Substantia nigra (tissue), 51 donors: ENCODE measurements at places on chromosomes 12 and 14.

- no peak for DNase-seq
Observed at GRCh38 chr12:123986374-123986965, 13.5 kb downstream of the ZNF664 start.

DNA sequence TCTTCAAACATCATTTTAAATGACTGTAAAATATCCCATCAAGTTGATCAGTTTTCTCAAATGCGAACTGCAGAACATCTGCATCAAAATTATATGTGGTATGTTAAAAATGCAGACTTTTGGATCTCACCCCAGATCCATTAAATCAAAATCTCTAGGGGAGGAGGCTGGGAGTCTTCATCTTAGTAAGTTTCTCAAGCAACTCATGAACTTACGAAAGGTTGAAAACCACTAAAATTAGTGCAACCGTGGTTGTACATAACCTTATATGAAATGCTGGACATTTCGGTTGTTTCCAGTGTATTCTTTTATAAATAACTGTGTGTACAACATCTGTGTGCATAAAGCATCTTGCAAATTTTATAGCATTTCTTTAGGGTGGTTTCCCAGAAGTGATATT is 39.2 kb downstream of the ZFP36L1 start:
- DNase-seq = no peak

- DNase-seq = no peak
Observed at GRCh38 chr14:75542588-75543091, 20.4 kb downstream of the BATF start.

GRCh38 chr12:1532375-1533165 is 61.8 kb downstream of the FBXL14 start:
- DNase-seq = no peak

DNA sequence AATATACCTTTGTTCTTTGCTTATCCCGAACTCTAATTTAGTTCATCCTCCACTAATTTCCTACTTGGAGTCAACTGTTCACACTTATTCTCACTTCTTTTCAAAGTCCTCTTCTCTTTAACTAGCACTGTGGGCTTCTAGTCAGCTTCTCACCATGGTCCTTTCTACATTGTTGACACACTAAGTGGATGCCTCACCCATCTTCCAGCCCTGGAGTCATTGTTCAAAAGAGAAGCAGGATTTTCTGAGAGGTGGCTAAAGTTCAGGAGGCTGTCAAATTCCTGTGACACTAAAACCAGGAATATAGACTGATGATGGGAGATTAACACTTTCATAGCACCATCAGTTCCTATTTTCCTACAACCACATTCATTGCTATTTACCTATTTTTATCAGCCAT is 99.3 kb downstream of the PHLDA1 start:
- DNase-seq = no peak

DNA sequence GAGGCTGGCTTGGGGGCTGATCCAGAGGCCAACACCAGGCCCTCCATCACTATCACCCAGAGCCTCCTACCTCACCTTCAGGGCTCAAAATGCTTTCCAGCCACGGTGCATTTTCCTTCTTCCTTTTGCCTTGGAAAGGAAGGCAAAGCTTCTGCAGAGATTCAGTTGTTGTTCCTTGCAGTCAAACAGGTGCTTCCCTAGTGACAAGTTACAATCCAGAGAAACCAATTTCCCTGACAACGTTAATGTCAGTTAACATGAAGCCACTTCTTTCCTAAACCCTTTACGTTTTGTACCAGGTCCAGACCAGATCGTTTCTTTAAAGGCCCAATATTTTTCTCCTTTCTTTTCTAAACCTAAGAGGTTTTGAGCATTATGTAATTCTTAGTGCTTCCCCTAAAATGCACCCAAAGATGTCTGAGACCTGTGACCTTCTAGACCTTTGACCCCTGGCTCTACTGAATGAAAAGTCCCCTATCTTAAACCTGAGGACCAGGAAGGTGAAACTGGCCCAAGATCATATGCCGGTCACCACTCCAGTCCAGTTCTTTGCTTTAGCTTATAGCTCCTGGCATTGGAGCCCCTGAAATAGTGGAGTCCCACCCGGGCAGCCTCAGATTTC is 211.5 kb downstream of the SLC41A2 start:
- no peak for DNase-seq

- DNase-seq = no peak
Observed at GRCh38 chr14:103472939-103473338, 49.7 kb downstream of the CKB start.

GRCh38 chr12:117457189-117457588 is 95.8 kb upstream of the NOS1 start:
- no peak for DNase-seq

DNA sequence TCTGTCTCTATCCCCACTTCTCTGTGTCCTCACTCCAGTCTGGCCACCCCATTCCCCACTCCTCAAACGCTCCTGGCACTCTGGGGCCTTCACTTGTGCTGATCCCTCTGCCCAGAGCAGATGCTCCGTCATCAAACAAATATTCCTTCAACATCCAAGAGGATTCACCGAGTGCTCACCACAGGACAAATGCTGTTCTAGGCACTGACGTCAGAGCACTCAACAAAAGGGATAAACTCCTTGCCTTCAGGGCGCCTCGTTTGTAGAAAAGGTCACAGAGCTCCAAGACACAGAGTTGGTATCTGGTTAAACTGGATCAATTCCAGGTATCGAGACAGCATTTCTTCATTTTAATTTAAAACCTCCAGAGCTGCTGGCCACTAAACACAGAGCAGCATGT is 35.3 kb downstream of the PSMC1 start:
- no peak for DNase-seq

- DNase-seq = no peak
Observed at GRCh38 chr12:116299665-116300328, 22.3 kb upstream of the MED13L start.

- DNase-seq = no peak
Observed at GRCh38 chr12:66331814-66332213, 29.5 kb downstream of the HELB start.

DNA sequence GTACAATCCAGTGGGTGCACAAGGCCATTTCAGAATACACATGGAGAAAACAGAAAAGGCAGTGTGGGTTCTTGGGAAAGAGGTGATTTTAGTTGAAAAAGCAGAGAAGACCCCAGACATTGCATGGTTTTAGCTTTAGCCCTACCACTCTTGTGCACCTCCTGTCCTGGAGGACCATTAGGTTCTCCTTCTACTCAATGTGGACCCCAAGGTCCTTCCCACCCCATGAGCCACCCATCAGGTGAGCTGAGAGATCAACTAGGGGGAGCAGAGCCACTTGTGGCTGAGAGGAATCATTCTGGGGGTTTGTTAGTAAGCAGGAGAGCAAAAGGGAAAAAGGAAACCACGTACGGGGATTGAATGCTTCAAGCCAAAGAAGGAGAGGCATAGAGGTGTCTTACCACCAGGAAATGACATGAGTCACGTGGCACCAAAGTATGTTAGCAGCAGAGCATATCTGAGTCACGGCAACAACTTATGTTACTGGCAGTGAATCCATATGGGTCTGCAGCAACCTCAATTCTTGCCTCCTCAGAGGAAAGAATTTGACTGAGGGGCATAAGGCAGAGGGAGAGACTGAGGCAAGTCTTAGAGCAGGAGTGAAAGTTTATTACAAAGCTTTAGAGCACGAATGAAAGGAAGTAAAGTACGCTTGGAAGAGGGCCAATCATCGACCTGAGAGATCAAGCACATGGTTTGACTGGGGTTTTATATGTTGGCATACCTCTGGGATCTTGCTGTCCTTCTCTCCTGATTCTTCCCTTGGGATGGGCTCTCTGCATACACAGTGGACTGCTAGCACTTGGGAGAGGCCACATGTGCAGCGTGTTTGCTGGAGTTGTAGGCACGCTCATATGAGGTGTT is 73.9 kb downstream of the HSD17B6 start:
- no peak for DNase-seq

- DNase-seq = no peak
Observed at GRCh38 chr12:29921307-29921706, 137.6 kb upstream of the TMTC1 start.

DNA sequence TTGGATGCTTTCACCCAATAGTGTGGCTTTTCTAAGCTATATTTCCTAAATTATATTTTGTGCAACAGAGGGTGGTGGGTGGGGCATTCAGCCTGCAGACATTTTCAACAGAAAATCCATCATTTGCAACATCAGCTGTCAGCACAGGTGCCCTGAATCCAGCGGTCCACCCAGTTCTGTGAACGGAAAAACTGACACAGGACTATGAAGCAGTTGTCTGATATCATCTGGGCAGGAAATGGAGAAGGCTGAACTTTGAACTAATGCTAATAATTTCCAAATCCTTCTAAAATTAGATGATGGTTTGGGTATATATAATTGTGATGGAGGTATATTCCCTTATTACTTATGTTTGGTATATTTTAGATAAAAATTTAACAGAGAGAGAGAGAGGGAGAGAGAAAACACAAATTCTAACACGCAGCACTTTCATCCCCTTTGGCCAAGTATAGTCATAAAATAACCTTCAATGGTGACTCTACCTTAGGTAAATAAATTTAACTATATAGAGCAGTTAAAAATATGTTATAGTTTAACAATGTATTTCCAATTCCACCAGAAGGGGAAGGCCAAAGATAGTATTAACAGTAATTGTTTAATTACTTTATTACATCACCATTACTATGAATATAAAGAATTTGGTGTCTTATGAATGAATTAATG is 58.3 kb upstream of the PTPRB start:
- no peak for DNase-seq

DNA sequence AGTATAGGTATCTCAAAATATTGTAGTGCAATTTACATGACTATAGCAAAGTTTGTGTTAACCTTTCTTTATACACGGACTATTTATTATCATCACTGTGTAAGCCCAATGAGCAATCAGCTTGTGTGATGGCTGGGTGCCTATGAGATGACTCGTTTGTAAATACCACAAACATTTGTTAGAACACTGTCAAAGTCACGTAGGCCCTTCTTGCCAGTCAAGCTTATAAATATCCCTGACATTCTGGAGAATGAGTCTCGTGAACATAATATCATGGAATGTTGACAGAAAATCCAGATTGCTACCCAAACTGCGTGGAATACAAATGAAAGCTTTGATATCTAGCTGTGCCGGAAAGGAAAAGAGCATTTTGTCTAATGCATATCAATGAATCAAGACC is 648.3 kb upstream of the MDGA2 start:
- no peak for DNase-seq

- DNase-seq = no peak
Observed at GRCh38 chr12:96890331-96890730, 16.7 kb upstream of the NEDD1 start.

GRCh38 chr12:31353750-31354708 is 28.1 kb upstream of the SINHCAF start:
- peak; percentile 3 for DNase-seq

- no peak for DNase-seq
Observed at GRCh38 chr12:40327535-40327934, 102.7 kb downstream of the LRRK2 start.

GRCh38 chr14:33992274-33993007 is 41.6 kb upstream of the EGLN3 start:
- DNase-seq = no peak

DNA sequence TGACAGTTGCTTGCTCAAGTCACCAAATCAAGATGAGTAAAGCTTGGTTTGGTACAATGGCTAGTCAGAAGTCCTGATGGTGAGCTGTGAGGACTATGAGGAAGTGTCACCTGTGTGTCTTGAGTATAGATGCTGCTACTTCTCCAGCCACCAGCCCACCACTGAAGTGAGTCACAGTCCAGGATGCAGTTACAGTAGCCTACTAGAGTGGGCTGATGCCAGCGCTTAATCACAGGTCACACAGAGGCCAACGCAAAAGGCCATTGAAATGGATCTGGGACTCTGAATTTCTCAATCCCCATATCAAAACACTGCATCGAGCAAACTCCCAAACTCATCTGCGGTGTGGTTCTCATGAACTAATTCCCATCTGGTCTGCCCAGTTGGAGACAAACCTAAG is 223.1 kb downstream of the ANO6 start:
- no peak for DNase-seq

GRCh38 chr12:124506145-124506831 is 61.1 kb downstream of the NCOR2 start:
- DNase-seq = no peak

- no peak for DNase-seq
Observed at GRCh38 chr12:3220382-3221321, 143.5 kb downstream of the TSPAN9 start.

GRCh38 chr14:24197056-24197450 is 1.8 kb upstream of the TM9SF1 start:
- DNase-seq = no peak

DNA sequence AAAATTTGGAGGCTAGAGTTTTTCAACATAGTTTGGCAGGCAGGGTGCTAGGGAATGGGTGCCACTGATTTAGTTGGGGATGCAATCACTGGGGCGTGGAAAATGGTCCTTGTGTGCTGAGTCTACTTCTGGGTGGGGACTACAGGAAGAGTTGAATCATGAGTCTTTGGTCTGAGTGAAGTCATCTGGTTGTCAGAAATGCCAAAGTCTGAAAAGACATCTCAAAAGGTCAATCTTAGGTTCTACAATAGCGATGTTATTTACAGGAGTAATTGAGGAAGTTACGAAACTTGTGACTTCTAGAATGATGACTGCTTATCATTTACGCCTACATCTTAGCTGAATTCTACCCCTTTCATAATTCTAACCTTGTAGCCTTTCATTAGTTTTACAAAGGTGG is 209.1 kb downstream of the NUBPL start:
- DNase-seq = no peak

- DNase-seq = no peak
Observed at GRCh38 chr12:28710882-28711281, 438.2 kb upstream of the FAR2 start.

DNA sequence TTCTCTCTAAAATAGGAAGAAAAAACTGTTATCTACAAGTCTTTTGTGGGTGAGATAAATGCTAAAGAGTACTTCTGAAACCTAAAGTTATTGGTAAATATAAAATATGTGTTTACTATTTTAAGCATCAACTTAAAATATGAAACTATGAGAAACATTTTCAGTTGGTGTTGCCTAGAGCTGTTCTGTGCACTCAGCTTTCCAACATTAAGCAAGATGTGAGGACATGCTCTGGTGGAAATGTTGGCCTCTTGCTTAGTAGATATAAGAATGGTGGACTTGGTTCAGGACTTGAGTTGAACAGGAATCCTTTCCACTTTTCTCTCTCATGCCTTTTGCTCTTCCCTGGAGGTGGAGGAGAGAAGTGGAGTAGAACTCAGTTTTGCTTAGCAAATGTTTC is 164.1 kb upstream of the PELI2 start:
- DNase-seq = no peak

- DNase-seq = no peak
Observed at GRCh38 chr12:102565555-102565954, 85.2 kb upstream of the IGF1 start.

DNA sequence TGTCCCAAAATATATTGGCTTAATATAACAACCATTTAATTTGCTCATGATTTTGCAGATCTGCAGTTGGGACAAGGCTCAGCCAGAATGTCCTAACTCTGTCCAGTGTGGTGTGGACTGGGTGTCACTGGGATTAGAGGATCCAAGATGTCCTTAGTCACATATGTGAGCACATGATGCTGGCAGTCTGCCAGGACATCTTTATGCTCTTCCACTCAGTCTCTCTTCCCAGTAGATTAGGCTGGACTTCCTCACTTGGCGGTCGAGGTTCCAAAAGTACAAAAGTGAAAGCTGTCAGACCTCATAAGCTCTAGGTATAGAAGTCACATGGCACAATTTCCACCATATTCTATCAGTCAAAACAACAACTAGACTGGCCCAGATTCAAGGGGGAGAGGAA is 167.9 kb upstream of the NTF3 start:
- DNase-seq = no peak

- no peak for DNase-seq
Observed at GRCh38 chr14:88614218-88614907, 51.5 kb downstream of the ZC3H14 start.
